ENCODE measurements at places on chromosomes 3 and 15.

DNA sequence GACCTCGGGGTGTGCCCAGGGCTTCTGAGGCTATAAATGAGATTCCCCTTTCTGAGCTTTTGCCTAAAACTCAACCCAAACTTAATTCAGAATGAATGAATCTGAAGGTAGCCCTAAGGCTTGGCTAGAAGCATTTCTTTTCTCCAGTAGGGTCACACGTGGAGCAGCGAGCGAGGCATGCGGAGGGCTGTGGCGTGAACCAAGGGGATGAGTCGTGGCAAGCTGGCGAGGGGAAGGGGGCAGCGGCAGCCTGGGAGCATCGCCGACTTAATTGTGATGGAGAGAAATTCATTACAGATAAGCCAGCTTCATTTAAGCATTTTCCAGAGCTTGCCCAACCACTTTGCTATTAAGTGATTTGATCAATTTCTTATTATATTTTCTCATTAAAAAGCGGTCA lies 79.9 kb downstream of the CHSY1 start:
- DNase-seq: no peak

- no peak for DNase-seq
Observed at GRCh38 chr3:182740710-182741109, 52.6 kb upstream of the ATP11B start.

DNA sequence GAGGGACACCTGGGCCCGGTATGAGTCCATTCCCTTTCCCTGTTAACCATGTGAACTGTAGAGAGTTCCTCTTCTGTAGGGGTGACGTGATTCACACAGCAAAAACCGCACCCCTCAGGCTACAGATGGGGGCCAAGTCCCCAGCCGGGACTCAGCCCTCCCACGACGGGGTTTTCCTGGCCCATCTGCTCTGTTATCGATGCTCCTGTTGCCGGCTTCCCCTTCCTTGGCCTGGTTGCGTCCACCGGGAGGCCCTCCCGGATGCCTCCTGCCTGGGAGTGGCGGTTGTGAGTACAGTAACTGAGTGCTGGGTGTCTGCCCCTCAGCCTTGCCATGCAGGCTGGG lies 817 bp upstream of the PLXNA1 start:
- DNase-seq: no peak

DNA sequence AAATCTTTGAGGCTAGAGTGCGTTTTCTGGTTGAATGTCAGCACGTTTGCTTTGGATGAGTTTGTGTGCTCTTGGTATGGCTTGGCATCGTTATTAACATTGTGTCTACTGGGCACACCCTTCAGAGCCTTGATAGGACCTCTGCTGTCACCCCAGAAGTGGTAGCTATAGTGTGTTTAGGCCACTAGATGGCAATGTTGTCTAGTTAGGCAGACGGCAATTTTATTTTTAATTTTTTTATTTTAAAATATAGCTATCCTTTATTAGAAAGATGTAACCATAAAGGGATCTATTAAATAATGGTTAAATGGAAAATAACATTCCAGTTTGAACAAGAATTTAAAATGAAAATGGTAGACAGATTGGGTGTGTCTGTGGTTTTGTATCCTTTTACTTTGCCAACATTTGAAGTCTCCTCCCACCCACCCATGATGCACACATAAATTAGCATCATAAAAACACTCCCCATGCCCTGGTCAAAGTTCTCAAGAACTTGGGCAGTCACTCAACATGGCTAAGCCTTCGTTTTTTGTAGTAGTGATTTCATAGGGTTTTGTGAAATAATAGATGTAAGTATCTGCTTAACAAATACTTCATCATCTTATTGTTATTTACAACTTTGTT lies 200.7 kb downstream of the KCNH8 start:
- peak; percentile 25 for DNase-seq

DNA sequence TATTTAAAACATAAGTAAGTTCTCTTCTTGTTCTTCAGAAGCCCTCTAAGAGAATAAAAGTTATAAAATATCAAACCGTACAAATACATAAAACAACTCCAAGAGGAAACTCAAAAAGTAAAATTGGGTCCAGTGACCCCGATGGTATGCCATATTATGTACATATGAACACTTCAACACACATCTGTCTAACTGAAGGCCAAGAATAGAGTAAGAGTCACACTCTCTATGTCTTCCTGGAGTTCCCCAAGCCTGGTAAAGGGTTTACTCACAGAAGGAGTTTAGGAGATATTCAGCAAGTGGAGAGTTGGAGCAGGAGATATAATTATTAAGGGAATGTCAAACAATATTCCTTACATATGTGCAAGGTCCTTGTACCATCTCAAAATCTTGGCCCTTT lies 101.3 kb upstream of the EIF1B start:
- no peak for DNase-seq

- DNase-seq: no peak
Observed at GRCh38 chr15:61681038-61681418, 379.2 kb downstream of the VPS13C start.

- peak; percentile 73 for DNase-seq
Observed at GRCh38 chr15:65303687-65304380, 643 bp upstream of the RNU5B-1 start.

- no peak for DNase-seq
Observed at GRCh38 chr3:94928921-94929320, 866.1 kb downstream of the NSUN3 start.

GRCh38 chr3:30189900-30190299 lies 416.5 kb upstream of the TGFBR2 start:
- no peak for DNase-seq

- peak; percentile 87 for DNase-seq
Observed at GRCh38 chr3:14143271-14144225, 18.7 kb downstream of the TMEM43 start.

GRCh38 chr15:44264148-44264547 lies 24.4 kb upstream of the GOLM2 start:
- DNase-seq: no peak

DNA sequence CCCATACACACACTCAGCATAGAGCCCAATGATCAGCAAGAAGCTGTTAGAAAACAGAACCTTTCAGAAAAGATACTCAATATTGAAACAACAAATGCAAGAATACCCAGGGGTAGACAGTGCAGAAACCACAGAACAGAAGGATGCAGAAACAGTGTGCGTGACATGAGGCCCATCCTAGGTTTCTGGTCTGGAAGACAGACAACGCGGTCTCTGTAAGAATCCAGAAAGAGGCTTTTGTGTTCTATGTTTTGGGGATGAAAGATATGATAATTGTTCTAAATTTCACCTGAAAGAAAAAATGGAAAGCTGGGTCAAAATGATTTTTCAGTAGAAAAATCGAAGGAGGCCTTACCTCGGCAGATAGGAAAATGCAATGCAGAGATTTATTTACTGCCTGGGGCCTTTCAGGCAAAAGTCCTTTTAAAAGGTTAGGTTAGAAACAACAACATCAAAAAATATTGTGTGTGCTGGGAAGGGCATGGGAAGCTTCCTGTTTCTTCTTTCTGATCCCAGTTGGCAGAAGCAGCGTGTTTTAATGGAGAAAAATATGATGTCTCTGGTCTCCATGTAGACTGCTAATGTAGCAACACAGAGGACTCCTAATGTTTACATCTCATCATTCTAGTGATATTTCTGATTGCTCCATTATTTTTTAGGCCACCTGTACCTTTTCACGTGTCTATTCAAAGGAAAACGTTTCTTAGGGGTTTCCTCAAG lies 17.0 kb downstream of the SYNM start:
- DNase-seq: no peak

DNA sequence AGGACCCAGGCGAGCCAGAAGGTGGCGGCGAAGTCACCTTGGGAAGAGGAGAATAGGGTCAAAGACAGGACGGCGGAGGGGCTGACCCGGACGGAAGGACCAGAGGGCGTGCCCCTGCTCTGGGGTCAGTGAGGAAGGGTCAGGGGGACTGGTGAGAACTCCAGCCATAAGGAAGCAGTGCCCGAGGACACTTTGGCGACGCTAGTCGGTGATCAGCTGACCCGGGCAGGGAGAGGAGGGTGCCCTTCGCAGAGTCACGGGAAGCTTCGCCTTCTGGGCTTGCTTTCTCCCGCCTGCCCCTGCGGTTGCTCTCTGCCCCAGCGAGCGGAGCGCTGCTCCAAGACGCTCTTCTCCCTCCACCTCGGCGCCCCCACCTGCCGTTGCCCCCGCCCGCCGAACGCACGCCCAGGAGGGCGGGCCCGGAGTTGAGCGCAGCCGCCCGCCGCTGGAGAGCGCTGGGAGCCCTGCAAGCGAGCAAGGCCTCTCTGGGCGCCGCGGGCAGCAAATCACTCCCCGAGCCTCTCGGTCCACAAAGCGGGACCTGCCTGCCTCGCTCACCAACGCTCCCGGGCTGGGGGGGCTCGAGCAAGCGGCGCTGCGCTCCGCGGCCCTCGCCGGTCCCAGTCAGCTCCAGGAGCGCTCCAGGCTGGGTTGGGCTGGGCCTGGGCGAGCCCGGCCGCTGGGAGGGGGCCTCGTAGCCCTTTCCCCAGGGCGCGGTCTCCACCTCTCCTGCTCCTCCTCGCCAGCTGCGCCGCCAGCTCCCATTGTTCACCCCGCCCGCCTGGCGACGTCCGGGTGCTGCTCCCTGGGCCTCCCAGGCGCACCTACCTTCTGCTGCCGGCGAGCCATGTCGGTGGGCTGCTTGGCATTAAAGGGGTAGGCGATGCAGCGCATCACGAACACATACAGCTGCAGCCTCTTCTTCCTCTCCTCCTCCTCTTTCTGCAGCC lies 1.2 kb downstream of the CADPS start:
- peak; percentile 56 for DNase-seq

DNA sequence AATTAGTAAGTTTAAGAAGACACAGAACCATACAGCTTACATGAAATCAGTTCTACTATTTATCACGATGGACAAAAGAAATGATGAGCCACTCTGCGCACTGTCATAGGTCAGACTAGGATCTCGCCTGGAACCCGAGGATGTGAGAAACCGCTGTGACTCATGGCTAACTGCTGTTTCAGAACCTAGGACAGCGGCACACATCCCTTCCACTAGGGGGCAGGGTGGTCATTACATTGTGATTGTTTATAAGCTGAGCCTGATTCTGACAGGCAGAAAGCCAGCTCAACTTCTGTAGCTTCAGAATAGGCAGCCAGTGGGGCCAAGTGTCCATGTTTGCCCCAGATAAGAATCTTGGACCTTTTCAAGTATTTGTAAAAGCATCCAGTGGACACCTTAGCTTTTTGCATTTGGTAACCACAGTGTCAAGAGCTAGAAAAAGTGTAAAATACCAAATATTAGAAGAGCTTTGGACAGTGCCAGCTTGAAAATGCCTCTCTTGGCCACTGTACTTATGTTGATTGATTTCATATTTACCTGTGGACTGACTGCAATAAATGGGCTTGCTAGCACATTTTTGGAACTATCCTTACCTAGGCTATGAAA lies 115.8 kb downstream of the KBTBD8 start:
- DNase-seq: peak; percentile 86

DNA sequence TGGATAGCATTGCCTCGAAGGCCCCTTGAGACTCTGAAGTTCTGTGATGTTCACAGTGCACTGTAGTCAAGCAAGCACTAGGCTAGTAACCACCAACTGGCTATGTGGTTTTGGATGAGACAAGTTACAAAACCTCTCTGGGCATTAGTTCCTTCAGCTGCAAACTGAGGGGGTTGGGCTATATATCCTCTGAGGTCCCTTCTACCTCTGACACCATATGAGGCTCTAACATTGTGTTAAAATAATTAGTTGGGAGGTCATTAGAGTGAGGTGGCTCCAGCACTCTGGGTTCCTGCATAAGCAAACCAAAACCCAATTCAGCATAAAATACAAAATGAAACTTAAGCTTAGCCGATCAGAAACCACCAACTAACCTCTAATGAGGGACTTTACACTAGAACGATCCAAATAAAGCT lies 209.5 kb upstream of the LRRN1 start:
- no peak for DNase-seq

DNA sequence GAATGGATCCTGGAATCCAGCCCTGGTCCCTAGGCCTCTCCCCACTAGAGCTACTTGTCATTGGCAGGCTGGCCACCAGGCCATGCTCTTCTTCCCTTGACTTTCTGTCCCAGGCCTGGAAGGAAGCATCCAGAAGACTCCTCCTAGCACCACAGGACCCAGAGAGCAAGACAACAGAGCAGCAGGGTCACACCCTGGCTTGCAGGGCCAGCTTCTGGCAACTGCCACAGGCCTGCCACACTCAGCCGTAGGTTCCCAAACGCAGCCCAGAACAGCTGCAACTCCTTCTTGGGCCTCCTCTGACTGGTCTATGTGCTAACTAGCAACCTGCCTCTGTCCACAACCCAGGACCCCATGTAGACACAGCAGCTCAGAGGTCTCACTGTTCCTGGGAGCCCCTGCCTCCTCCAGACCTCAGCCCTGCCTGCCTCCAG lies 36.8 kb upstream of the RPL32 start:
- no peak for DNase-seq

DNA sequence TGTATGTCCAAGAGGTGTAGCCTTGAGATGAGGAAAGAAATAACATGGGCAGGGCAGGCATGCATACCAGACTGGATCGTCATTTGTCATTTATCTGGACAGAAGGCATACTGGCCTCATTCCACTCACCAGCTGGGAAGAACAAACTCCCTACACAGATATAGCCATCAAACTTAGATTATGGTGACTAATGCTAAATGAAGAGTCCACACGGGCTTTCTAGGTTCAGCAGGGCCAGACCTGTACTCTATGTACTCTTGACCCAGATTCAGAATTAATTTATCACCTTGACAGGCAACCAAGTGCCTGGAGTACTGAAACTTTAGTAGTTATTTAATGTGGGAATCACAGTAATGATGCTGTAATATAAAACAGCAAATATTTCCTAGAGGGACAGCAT lies 164.3 kb upstream of the IL12A start:
- peak; percentile 89 for DNase-seq

DNA sequence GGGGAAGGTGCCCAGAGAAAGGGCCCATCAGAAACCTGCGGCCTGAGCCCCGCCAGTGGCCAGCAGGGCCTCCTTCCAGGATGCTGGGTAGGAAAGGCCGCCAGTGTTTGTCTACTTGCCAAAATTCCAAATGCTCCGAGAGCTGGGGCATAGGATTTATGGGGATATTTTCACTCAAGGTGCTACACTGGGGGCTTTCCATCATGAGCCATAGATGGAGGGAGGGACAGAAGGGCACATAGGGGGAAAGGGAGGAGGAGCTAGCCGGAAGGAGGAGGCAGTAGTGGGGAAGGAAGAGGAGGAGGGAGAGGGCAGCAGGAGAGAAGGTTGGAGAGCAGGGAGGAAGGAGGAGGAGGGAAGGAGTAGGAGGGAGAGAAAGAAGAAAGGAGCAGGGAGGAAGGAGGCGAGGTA lies 494.7 kb upstream of the PROK2 start:
- no peak for DNase-seq

DNA sequence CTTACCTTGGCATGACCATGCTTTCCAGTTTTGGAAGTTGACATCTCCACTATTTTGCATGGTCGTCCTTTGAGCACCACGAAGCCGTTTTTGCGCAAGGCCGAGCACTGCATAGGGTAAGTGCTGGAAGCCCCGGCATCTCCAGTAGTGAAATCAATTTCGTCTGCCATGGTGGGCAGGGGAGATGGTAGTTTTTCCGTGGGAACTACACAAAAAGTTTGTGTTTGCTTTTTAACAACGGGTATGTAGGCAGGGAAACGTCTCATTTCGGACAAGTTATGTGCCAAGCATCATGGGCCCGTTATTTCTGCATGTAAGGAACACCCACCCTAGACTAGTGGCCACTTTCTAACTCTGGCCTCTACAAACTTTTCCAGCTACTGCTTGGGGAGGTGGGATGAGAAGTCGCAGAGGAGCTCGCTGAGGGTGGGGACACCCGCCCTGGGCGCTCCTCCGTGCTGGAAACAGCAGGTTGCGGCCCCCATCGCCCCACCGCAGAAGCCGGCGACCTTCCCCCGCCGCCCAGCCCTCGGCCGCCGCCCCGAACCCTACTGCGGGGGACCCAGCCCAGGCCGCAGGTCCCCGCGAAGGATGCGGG lies 701 bp downstream of the EIF5A2 start:
- no peak for DNase-seq

Data from AG20443 (cell line).